ENCODE measurements at places on chromosomes 5 and 9.

DNA sequence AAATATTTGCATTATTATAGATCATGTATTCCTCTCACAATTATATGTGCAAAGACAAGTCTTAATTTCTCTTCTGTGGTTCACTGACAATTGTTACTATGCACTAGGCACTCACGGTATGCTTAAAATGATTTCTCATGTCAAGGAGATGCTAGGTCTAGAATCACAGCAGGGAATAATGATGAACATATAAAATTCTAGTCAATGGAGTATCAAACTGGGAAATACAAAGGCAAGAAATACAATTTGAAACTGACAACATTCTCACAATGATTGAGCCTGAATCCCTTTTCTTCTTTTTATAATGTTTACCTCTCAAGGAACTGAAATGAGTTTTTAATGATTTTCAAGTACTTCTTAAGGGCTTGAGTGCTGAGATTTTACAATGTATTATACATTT lies 302.3 kb upstream of the GRAMD2B start:
- DNase-seq = no peak

DNA sequence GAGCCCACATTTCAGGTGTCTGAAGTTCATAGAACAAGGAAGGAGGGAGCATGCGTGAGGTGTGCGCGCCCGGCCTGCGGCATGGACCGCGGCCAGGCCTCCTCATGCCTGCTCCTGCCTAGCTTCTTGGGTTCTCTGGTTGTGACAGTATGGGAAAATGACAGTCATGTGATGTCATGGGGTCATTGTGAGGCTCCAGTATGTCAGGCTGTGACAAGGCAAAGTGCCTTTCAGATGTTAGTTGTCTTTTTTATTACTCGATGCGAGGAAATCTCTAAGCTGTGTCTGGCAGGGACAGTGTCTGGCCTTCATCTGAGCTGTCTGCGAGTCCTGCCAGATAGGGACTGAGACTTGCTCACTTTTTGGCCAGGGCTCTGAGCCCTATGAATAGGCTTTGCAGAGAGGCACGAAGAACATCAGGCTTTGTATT lies 13.3 kb downstream of the UCK1 start:
- no peak for DNase-seq

GRCh38 chr5:175693741-175694140 lies 35.9 kb downstream of the HRH2 start:
- DNase-seq = no peak

- no peak for DNase-seq
Measured at GRCh38 chr9:95719354-95719753, 156.1 kb upstream of the ERCC6L2 start.

Data from esophagus squamous epithelium (tissue), 5 donors.